Osteocyte (in vitro differentiated cells): ENCODE measurements at places on chromosomes 7 and 10.

DNA sequence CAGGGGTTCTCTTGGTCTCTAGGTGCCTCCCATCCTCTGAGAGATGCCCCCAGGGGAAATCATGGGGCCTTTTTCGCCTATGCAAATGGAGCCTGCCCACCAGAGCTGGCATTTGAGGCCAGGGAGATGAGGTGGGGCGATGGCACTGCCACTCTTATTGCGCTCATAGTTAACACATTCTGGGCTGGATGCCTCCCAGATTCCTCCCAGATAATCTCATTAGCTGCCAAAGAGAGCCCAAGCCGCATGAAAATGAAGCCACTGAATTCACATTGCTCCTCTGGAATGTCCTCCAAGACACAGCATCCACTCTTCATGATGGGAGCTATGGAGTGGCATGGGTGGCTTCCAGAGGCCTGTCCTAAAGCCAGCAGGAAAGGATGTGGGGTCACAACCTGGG, 61.0 kb downstream of the GOLGA7B start:
- no peak for DNase-seq

GRCh38 chr10:75358835-75359421, 42.6 kb downstream of the ZNF503 start:
- no peak for DNase-seq

GRCh38 chr10:125584954-125585353, 98.0 kb downstream of the TEX36 start:
- DNase-seq: no peak

- DNase-seq: no peak
Measured at GRCh38 chr7:102122026-102122425, 164.6 kb upstream of the SH2B2 start.

DNA sequence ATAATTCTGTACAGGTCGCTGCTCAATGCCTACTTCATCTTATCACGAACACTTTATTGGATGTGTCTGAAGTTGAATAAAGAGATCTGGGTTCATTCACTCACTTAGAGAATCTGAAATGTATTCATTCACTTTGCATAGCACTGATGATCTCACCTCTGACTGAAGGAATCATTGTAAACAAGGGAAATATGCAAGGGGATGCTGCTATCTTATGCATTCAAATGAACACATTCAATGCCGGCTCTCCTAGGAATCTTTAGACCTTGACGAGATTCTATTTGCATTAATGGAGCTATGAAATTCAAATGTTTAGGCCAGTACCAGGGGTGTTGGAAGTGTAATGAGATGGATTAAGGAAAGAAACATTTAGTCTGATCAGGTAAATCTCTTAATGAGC, 200.6 kb upstream of the COBL start:
- DNase-seq: no peak

- no peak for DNase-seq
Measured at GRCh38 chr7:15625466-15625865, 61.0 kb downstream of the MEOX2 start.

GRCh38 chr7:22358820-22359697, 2.1 kb upstream of the RAPGEF5 start:
- no peak for DNase-seq

DNA sequence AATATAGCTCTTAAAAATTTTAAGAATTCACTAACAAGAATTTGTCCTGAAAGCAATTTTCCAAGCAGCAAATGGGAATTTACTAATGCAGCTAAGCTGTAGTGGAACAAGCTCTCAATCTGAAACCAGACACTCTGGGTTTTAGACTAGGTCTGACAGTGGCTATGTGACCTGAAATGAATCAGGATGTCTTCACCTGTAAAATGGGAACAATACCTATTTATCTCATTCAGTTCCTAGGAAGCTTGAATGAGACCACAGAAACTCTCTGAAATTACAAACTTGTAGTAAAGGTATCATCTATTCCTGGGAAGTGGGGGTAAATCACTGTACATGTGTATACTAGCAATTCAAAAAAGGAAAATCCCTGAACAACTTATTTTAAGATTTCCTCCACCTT, 1.2 kb downstream of the DNAJC2 start:
- no peak for DNase-seq

GRCh38 chr7:142503036-142503435, 245.2 kb upstream of the PRSS58 start:
- DNase-seq: no peak

GRCh38 chr7:120272261-120272660, 714 bp upstream of the KCND2 start:
- DNase-seq: no peak

GRCh38 chr7:73844131-73844547, 1.8 kb upstream of the METTL27 start:
- no peak for DNase-seq

GRCh38 chr7:39526666-39527065, 39.5 kb upstream of the YAE1 start:
- no peak for DNase-seq

DNA sequence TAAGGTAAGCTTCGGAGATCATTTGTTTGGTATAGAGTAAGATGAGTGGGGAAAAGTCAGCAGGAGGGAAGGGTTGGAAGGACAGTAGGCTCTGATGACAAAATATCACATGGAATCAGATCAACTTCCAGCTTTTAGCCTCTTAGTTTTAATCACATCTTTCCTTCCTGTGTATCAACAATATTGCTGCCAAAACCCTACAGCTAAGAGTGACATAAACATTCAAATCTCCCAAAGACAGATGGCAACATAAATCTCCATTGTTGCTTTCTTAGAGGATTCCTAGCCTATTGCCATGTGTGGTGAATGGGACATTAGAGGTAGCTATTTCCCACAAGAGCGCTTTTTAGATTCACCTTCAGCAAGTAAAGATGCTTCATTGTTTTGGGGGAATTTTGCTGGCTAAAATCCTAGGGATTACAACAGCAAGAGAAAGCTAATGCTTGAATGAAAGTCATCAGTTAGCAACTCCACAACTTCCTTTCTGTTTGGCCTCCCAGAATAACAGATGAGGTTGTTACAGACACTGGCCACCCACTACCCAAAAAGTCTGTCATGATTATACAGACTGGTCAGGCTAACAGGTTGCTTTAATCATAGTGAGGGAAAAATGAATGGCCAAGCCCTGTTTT, 35.2 kb upstream of the FZD1 start:
- DNase-seq: no peak

GRCh38 chr7:87202208-87202607, 17.3 kb downstream of the TMEM243 start:
- no peak for DNase-seq

DNA sequence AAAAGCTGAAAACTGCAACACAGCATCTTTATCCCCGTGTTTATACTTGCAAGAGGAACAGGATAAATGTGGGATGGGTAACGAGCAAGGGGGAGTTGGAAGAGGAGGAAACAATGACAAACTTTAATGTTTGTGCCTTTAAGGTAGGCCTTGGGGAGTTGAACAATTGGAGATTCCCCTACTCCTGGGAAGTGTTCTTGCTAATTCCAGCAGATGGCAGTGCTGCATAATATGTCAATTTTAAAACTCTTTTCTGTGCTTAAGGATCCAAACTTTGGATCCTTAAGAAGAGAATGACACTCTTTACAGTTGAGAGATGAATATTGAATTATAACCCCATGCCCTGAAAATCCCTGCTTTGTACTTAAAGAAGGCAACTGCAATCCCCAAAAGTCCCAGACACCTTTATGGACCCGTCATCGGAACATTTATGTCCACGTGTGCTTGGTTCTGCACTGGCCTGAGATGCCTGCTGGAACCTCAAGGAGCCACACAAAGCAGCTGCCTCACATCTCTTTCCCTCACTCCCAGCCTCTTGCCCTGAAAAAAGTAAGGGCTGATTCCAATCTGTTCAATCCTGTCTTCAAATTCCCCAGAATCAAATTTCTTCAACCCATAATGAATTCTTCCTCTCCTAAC, 12.0 kb downstream of the IFIT5 start:
- no peak for DNase-seq

DNA sequence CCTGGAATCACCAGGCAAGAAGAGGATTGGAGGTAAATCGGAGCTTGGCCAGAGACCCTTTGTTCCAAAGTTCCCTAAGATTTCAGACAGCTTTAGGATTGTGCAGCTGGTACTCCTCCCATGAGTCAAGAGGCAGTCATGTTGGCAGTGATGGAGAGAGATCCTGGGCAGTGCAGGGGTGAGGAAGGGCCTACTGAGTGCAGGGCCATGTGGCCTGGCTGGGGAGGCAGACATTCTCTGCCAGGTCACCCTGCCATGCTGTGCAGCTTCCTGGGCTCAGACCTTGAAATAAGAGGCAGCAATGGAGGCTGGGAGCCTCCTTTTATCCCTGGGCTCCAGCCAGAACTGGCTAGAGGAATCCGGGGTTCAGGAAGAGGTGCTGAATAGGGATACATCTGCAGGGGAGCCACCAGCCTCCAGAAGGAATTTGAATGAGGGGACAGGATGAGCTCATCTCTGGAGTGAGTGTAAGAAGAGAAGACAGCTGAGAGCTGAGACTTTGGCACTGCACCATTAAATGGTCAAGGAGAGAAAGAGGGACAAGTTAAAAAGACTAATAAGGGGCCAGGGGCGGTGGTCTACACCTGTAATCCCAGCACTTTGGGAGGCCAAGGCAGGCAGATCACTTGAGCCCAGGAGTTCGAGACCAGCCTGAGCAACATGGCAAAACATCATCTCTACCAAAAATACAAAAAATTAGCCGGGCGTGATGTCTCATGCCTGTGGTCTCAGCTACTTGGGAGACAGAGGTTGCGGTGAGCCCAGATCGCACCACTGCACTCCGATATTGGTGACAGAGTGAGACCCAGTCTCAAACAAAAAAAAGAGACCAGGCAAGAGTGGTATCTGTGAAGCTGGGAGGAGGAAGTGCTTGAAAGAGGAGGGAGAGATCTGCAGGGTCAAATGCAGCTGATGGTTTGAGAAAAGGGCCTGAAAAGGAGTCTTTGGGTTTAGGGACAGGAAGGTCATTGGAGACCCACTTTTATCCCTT, 12.0 kb downstream of the SFTPD start:
- DNase-seq: no peak

DNA sequence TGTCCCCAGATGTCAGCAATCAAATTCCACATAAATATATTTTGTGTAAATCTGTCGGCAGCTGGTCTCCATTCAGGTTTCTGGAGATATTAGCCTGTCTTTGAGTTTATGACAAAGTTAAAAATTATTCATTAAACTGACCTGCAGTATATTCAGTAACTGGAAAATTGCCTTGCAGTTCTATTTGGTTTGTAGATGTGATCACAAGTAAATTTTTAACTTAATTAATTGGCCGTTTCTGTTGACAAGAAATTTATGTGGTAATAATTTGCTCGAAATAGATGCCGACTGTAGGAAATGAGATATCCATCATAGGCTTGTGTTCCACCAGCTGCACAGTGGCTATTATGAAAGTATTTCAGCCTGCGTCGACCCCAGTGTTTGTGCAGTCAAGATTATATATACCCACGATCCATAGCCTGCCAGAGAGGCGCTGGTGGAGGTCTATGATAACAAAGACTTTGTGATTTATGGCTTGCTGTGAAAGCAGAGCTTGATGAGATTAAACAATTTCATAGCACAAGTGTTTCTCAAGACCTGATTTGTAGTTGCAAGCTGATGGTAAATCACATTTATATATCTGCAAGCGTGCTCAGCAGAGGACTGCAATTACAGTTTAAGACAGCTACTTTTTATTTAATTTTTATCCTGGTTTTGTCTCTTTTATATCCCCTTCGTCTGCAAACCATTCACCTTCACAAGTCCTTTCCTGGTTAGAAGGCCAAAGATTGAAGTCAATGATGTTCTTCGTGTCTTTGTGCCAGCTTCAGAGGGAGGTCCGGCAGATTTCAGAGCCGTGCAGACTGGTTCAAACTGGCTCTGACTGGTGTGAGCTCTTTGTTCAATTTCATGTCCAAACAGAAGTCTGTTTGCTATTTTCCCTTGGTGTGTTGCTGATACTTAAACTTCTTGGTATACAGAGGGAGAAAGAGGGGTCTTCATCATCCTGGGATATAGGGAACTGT, 850.9 kb downstream of the LRMDA start:
- no peak for DNase-seq

- DNase-seq: no peak
Measured at GRCh38 chr10:24616536-24616935, 107.2 kb downstream of the ARHGAP21 start.

- DNase-seq: no peak
Measured at GRCh38 chr10:46536171-46536570, 20.3 kb downstream of the GPRIN2 start.

DNA sequence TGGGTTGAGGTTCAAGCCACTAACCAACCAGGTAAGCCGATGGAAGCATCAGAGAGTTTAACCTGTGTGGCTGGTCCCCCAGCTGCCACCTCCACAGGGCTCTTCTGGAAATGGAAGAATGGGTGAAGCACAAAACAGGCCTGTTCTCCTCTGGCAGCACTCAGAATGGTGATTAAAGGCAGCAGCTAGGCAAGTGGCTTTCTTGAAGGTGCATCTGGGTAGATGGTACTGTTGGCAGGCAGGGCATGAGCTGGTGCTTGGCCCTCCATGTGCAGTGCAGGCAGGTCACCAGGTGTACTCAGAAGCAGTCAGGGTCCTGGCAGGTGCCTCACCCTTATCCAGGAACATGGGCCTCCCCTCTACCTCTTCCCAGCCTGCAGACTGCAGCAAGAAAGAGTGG, 11.5 kb downstream of the AKR1E2 start:
- DNase-seq: peak; percentile 34

GRCh38 chr10:67666416-67667034, 29.5 kb downstream of the CTNNA3 start:
- DNase-seq: no peak

- no peak for DNase-seq
Measured at GRCh38 chr7:46484906-46485305, 563.8 kb upstream of the IGFBP3 start.

DNA sequence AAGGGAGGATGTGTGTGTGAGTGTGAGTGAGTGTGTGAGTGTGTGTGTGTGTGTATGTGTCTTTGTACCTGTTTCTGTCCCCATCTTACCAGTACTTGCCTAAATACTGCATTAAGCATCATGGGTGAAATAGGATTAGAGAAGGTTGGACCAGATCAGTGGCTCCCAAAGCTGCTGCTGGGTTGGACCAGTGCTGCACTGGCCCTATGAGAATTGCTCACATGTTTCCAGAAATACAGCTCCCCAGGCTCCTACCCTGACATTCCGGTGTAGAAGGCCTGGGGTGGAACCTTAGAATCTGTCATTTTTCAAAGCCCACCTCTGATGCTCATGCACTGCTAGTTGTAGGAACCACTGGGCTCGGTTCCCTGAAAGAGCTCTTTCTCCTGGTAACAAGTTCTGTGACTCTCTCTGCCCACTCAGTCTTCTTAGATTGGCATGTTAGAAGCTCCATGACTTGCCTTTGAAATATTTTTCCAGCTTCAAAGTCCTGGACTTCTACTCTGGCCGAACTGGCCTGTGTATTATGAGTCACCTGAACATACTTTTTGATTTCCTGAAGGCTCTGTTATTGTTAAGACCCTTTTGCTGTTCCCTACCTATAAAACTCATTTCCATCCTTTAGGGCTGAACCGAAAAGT, 224.7 kb downstream of the CUX1 start:
- DNase-seq: no peak

DNA sequence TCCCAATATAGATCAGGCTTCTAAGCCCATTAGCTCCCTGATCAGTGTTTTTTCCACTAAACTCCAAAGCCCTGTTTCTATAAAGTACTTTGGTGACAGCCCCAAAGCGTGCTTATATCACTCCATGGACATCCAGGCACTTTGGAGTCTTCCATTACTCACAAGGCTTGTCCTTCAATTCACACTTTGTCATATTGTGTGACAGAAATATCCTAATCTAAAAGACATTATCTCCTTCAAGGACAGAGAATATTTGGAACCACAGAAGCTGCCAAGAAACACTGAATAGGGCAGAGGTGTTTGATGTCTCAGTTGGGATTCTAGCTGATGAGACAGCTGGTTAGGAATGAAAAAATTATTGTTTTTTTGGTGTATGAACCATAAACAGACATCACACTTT, 18.4 kb downstream of the CYP2C19 start:
- no peak for DNase-seq
